ENCODE measurements at places on chromosomes 12 and 14. TPM values are rescaled to one million over a fixed set of nuclear protein-coding genes. Genes with fewer than 3 reads are reported as not detected.

MSI1 gene
- 0.58 TPM for total RNA-seq

OR6S1 gene
- total RNA-seq = not detected

DPY19L2 gene
- 6.2 TPM for total RNA-seq

C12orf54 gene
- not detected for total RNA-seq

C12orf50 gene
- 0.13 TPM for total RNA-seq

SERPINA5 gene
- total RNA-seq = 0.48 TPM

ZNF384 gene
- total RNA-seq = 39.3 TPM

FAIM2 gene
- total RNA-seq = 0.35 TPM

BATF gene
- 8.1 TPM for total RNA-seq

GPR65 gene
- total RNA-seq = 3.4 TPM

KCNA1 gene
- total RNA-seq = 0.19 TPM

LMO3 gene
- 61.2 TPM for total RNA-seq

Data from mesenteric fat pad (tissue), 1 donor.